ENCODE measurements at places on chromosomes 5 and 9.

- no peak for DNase-seq
These were observed 845.0 kb upstream of the DMAC1 start for GRCh38 chr9:8644571-8644970.

GRCh38 chr5:169832304-169832703 is 148.0 kb downstream of the INSYN2B start:
- DNase-seq: no peak

- no peak for DNase-seq
These were observed 11.0 kb downstream of the LPCAT1 start for GRCh38 chr5:1512541-1513291.

DNA sequence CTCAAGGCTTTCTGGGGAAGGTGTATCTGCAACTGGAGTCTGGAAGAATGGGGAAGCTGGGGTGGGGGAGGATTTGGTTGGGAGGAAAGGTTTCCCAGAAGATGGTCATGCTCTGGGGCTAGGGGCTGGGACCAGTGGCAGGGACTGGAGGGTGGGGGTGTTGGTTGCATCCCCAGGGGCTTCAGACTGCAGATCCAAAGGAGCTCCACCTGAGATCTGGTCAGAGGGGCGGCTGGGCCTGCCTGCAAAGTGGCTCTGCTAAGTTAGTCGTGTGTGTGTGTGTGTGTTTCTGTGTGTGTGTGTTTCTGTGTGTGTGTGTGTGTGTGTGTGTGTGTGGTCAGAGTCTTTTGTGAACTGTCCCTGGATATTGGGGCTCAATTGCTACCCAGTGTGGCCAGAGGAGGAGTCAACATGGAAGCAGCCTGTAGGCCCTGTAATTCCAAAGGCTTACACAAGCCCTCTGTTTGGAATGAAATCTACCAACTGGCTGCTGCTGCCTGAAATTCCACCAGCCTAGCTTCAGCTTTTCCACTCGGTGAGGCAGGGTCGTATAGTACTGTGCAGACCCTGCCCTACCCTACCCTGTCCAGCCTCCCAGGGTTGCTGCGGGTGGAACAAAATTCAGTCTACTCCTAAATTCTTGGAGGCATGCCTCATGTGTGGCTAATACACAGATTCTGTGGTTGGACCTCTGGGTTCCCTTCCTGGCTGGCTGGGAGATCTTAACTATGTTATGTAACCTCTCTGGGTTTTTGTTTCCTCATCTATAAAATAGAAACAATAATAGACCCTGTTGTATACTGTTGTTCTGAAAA is 12.5 kb upstream of the SYNPO start:
- no peak for DNase-seq

GRCh38 chr9:37266630-37267029 is 146.3 kb downstream of the ZCCHC7 start:
- DNase-seq: no peak

DNA sequence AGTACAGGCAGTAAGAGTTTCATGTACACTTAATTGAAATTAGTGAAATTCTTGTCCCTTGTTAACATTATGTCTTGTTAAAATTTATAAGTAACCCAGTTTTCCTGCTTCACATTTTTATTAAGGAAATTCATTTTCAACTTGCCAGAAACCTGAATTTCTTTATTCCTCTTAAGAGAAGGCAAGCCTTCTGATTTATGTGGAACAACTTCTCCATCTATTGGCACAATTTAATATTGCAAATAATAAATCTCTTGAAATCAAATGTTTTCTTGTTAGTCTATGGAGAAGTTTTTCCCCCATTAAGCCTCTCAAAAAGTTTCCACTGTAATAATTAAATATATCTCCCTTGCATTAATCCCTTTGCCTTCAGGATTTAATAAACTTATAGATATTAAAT is 33.8 kb upstream of the ACO1 start:
- peak; percentile 13 for DNase-seq

- no peak for DNase-seq
These were observed 25.0 kb upstream of the AUH start for GRCh38 chr9:91386765-91387164.

- DNase-seq: no peak
These were observed 35.0 kb upstream of the RIC1 start for GRCh38 chr9:5593904-5594303.

DNA sequence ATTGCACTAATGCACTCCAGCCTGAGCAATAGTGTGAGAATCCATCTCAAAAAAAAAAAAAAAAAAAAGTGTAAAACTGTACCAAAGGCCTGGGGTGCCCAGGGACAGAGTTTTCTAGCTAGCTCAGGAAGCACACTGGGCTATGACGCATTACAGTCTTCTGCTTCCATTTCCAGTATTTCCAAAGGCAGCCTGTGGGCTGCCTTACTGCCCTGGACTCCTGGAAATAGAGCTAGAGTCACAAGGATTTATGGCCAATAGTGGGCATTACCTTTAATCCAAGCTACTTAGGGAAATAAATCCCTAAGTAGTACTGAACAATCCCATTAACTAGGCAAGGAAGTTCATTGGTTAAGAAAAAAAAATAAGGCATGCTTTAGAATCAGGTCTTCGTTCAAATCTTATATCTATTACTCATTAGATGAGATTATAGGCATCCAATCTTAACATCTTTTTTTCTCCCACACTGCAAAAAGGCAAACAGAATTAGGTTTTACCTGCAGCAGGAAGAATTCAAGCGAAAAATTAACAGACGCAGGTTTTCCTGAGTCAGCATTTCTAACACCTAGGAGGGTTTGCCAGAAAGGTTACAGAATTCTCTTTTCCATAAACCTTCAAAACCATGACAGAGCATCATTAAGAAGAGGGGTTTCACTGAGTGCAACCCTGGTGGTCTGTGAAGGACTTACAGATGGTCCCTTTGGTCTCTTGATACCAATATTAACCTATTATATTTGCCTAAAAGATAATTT is 85.6 kb upstream of the CCDC112 start:
- DNase-seq: no peak

GRCh38 chr9:90095682-90096081 is 490.9 kb downstream of the GADD45G start:
- no peak for DNase-seq

GRCh38 chr9:107992271-107992670 is 502.7 kb upstream of the KLF4 start:
- no peak for DNase-seq

DNA sequence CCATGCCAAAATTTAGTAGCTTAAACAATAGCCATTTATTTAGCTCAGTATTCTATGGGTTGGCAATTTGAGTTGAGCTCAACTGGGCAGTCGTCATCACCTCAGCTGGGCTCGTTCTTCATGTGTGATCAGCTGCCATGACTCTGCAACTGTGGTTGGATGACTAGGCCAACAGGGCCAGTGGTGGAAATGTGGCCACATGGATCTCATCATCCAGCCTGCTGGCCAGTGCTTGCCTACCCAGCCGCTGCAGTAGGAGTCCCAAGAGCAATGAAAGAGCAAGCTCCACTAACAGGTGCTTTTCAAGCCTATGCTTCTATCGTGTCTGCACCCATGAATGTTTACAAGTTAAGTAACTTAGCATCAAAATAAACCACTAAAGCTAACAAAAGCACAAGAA is 158.0 kb downstream of the ATPSCKMT start:
- no peak for DNase-seq

DNA sequence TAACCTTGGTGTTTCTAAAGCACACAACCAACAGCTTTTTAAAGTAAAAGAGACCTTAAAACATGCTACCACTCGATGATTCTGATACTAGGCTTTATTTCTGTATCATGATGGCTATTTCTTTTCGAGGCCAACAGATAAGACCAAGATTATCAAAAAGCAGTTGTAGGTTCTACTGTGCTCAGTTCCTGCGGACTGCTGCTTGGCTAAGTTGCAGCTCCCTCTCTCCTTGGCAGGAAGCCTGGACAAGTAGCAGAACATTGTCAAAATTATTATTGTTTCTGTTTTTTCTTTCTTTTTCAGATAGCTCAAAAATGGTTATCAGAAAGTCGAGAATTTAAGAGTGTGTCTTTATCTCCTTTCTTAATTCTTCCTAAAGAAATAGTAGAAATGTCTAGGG is 607.6 kb downstream of the PTPRD start:
- DNase-seq: no peak

- DNase-seq: no peak
These were observed 136.4 kb upstream of the TBC1D2 start for GRCh38 chr9:98391867-98392266.

GRCh38 chr5:105807290-105807689 is 1863.4 kb downstream of the EFNA5 start:
- no peak for DNase-seq

GRCh38 chr5:133927300-133928180 is 40.9 kb downstream of the C5orf15 start:
- DNase-seq: no peak

DNA sequence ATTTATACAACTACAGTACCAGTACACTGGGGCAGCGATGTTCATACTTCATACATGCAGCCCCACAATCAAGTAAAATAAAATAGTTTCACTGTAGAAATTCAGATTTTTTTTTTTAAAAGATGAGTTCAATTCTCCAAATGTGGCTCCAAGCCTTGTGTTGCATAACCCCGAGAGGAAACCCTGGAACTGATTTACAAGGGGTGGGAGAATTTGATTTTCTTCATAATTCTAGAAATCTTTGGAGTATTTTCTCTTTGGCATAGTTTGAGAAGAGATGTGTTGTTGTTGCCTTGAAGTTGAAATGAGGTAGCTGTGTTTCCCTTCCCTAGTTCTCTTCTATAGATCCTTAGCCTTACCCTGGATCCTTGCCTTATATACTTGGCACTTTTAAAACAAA is 3.1 kb downstream of the RHOBTB3 start:
- no peak for DNase-seq

GRCh38 chr9:123914517-123915196 is 15.3 kb downstream of the DENND1A start:
- no peak for DNase-seq

DNA sequence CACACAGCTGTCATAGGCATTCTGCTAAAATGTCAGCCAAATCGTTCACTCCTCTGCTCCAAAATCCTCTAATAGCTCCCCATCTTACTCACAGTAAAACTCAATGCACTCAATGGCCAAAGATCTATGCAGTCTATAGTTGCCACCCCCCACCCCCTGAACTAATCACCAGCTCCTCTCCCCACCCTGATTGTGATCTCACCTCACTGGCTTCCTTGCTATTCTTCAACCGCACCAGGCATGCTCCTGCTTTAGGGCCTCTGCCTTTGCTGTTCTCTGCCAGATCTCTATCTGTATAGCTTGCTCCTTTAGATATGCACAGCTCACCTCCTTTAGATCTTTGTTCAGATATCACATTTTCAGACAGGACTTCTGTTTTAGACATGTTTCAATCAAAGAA is 33.2 kb upstream of the SNX2 start:
- no peak for DNase-seq

GRCh38 chr9:136686794-136687711 is at the start of gene AGPAT2:
AGPAT2 (minus strand) TSS chr9:136687457; CDS start chr9:136687357, 100 bp downstream.
- DNase-seq: no peak

- DNase-seq: peak; percentile 36
These were observed 37.7 kb downstream of the NR2F1 start for GRCh38 chr5:93620487-93621326.

DNA sequence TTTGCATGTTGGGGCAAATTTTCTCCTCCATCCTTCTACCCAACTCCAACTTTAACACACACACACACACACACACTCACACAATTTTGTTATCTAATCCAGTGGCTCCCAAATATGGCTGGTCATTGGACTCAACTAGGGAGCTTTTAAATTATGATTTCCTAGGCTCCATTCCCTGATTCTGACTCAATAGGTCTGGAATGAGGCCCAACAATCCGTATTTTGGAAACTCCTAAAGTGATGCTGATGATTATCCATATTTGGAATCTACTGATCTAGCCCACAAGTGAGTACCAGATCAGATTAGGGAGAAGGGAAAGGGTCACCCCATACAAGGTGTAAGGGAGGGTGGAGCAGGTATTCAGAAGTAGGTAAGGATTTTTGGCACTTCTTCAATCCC is 309.7 kb downstream of the TLE1 start:
- peak; percentile 9 for DNase-seq

DNA sequence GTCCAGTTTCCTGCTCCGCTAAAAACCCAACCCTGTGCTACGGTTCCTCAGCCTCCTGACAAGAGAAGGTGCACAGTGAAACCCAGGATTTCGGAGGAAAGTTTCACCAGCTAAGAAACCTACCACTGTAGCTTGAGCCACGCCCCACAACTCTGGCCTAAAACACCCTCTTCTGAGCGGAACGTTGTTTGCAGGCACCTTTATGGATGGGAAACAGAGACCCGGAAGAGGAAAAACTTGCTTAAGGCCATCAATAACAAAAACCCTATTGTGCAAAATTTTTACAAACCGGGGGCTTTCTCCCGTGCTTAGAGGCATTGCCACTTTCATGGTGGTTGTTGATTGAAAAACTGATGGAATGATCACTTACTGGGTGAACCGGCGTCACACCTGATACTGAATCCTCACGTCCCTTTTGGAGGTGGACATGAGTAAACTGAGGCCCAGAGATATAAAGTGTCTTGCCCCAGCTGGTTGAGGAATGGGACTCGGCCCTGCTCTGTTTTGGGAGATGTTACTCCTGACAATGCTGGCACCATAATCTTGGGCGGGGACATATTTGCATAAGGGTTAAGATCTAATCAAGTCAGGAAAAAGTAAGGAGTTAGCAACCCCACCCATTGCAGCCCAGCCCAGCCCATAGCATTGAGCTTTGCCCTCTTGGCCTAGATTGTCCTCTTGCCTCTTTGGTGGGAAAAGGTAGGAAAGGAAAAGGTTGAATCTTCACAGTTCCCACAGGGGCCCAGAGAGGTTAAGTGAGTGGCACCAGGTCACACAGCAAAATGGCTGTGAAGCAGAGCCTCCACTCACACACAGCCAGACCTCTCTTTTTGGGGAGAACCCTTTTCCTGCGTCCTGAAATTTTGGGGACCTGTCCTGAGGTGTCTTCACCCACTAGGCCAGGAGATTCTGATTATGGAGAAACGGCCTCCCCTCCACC is 23.2 kb upstream of the PTGS1 start:
- DNase-seq: no peak

GRCh38 chr5:4981608-4982007 is 158.5 kb upstream of the ADAMTS16 start:
- no peak for DNase-seq

GRCh38 chr5:87924436-87924835 is 344.2 kb downstream of the TMEM161B start:
- no peak for DNase-seq

GRCh38 chr5:30991462-30991861 is 202.0 kb upstream of the CDH6 start:
- DNase-seq: no peak

GRCh38 chr5:156582193-156582598 is 255.2 kb downstream of the SGCD start:
- DNase-seq: no peak

DNA sequence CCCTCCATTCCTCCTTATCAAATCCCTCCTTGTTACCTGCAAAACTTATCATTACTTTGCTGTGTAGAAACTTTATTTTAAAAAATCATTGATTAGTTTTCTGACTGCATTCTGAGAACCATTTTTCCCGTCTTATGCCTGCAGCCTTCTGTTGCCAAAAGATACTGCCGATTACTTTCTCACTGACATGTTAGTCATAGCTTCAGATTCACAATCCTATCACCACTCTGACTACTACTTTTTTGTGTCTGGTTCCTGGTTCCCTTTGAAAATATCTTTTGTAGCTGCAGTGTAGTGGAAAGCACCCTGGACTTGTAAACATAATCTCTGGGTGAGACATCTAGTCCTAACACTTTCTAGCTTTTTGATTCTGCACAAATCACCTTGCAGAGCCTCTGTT is 71.7 kb downstream of the NR2F1 start:
- no peak for DNase-seq

- no peak for DNase-seq
These were observed 82.0 kb upstream of the TRIM32 start for GRCh38 chr9:116605060-116605459.

- DNase-seq: no peak
These were observed 189.8 kb downstream of the MTRR start for GRCh38 chr5:8058616-8059190.

GRCh38 chr5:159743234-159743633 is 173.0 kb upstream of the ADRA1B start:
- no peak for DNase-seq

All from HS-5 (cell line).